ENCODE measurements at places on chromosomes 7 and 10.

DNA sequence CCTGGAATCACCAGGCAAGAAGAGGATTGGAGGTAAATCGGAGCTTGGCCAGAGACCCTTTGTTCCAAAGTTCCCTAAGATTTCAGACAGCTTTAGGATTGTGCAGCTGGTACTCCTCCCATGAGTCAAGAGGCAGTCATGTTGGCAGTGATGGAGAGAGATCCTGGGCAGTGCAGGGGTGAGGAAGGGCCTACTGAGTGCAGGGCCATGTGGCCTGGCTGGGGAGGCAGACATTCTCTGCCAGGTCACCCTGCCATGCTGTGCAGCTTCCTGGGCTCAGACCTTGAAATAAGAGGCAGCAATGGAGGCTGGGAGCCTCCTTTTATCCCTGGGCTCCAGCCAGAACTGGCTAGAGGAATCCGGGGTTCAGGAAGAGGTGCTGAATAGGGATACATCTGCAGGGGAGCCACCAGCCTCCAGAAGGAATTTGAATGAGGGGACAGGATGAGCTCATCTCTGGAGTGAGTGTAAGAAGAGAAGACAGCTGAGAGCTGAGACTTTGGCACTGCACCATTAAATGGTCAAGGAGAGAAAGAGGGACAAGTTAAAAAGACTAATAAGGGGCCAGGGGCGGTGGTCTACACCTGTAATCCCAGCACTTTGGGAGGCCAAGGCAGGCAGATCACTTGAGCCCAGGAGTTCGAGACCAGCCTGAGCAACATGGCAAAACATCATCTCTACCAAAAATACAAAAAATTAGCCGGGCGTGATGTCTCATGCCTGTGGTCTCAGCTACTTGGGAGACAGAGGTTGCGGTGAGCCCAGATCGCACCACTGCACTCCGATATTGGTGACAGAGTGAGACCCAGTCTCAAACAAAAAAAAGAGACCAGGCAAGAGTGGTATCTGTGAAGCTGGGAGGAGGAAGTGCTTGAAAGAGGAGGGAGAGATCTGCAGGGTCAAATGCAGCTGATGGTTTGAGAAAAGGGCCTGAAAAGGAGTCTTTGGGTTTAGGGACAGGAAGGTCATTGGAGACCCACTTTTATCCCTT, 12.0 kb downstream of the SFTPD start:
- DNase-seq: no peak

- no peak for DNase-seq
Measured at GRCh38 chr7:106484562-106484961, 176.4 kb downstream of the CCDC71L start.

- DNase-seq: no peak
Measured at GRCh38 chr7:43298617-43299016, 186.2 kb downstream of the HECW1 start.

GRCh38 chr10:113026679-113027078, 76.6 kb downstream of the TCF7L2 start:
- no peak for DNase-seq

GRCh38 chr7:13911909-13912308, 77.6 kb downstream of the ETV1 start:
- no peak for DNase-seq

GRCh38 chr7:29976673-29977415, 12.8 kb downstream of the SCRN1 start:
- no peak for DNase-seq

- DNase-seq: no peak
Measured at GRCh38 chr7:50591480-50592438, 26.6 kb upstream of the DDC start.

DNA sequence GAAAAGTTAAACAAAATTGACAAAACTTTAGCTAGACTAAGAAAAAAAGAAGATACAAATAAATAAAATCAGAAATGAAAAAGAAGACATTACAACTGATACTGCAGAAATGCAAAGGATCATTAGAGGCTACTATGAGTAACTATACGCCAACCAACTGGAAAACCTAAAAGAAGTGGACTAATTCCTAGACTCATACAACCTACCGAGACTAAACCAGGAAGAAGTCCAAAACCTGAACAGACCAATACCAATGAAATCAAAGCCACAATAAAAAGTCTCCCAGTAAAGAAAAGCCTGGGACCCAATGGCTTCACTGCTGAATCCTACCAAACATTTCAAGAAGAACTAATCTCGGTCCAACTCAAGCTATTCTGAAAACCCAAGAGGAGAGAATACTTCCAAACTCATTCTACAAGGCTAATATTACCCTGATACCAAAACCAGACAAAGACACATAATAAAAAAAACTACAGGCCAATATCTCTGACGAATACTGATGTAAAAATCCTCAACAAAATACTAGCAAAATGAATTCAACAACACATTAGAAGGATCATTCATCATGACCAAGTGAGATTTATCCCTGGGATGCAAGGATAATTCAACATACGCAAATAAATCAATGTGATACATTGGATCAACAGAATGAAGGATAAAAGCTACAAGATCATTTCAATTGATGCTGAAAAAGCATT, 20.3 kb downstream of the ELAPOR2 start:
- no peak for DNase-seq

GRCh38 chr7:107037717-107038603, 6.5 kb upstream of the PRKAR2B start:
- DNase-seq: no peak

- DNase-seq: no peak
Measured at GRCh38 chr10:76071653-76072365, 640.4 kb downstream of the LRMDA start.

DNA sequence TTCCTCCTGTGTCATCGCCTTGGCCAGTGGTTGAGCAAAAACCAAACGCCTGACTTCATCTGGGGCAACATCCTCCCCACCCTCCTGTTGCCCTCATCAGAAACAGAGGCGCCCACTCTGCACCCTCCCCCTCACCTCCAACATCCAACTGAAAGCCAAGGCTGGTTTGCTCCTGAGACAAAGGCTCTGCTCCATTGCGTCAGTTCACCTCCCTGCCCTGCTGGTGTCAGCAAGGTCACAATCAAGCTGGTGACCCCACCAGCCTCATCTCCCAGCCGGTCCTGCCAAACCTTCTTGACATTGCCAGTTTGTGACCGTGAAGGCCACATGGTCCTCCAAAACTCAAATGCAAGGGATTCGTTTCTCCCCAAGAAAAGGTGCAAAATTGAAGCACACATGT, 131.7 kb upstream of the ADAM12 start:
- DNase-seq: no peak

DNA sequence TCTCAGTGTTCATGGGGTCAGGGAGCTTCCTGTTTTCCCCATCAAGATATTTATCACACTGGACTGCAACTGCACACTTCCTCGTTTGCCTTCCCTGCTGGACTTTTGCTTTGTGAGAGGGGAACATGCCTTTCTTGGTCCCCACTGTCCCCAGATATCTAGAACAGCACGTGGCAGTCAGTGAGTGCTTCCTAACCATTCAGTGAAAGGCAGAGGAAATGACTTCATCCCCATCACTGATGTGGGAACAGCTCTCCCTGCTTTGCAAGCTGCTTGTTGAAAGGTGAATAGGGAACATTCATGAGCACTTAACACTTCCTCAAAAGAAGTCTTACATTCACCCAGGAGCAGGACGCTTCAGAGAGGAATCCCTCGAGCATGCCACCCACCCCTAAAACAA, 135.4 kb downstream of the MYOF start:
- DNase-seq: no peak

GRCh38 chr7:94111009-94111408, 106.9 kb upstream of the BET1 start:
- DNase-seq: no peak

- DNase-seq: no peak
Measured at GRCh38 chr7:45186261-45186813, 28.7 kb downstream of the RAMP3 start.

All from stimulated activated CD4-positive, alpha-beta T cell treated with anti-CD3 and anti-CD28 coated beads, Interleukin-2, amount 100 ng/mL, for 4 hours (primary cell).